ENCODE measurements at places on chromosomes 1 and 21.

- DNase-seq = no peak
Measured at GRCh38 chr1:173852105-173852504, 15.7 kb downstream of the GAS5 start.

GRCh38 chr1:183094351-183094750 lies 71.1 kb downstream of the LAMC1 start:
- no peak for DNase-seq

- no peak for DNase-seq
Measured at GRCh38 chr1:201692555-201693394, 136.2 kb upstream of the IPO9 start.

GRCh38 chr21:46639489-46640386 lies 4.3 kb downstream of the PRMT2 start:
- no peak for DNase-seq

DNA sequence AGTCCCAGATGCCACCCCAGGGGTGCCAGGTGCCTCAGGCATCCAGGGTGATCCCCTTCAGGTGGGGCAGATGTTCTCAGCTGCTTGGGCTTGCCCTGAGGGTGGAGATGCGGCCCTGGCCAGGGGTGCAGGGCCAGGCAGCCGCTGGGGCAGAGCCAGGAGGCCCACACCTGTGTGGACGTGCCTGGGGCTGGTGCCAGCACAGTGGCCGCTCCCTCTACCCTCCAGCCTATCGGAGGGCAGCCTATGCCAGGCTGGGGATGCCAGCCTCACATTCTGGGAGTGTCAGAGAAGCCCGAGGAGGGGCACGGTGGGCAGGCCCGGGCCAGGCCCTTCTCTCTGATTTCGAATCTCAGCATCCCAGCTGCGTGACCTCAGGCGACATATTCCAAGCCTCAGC lies 96.5 kb upstream of the WNT4 start:
- no peak for DNase-seq

- DNase-seq = no peak
Measured at GRCh38 chr1:41340655-41341364, 20.4 kb upstream of the FOXO6 start.

- no peak for DNase-seq
Measured at GRCh38 chr1:107262467-107263286, 121.8 kb downstream of the NTNG1 start.

GRCh38 chr1:39501666-39502065 lies 10.2 kb downstream of the BMP8A start:
- no peak for DNase-seq

- DNase-seq = no peak
Measured at GRCh38 chr1:107486349-107486748, 345.5 kb downstream of the NTNG1 start.

DNA sequence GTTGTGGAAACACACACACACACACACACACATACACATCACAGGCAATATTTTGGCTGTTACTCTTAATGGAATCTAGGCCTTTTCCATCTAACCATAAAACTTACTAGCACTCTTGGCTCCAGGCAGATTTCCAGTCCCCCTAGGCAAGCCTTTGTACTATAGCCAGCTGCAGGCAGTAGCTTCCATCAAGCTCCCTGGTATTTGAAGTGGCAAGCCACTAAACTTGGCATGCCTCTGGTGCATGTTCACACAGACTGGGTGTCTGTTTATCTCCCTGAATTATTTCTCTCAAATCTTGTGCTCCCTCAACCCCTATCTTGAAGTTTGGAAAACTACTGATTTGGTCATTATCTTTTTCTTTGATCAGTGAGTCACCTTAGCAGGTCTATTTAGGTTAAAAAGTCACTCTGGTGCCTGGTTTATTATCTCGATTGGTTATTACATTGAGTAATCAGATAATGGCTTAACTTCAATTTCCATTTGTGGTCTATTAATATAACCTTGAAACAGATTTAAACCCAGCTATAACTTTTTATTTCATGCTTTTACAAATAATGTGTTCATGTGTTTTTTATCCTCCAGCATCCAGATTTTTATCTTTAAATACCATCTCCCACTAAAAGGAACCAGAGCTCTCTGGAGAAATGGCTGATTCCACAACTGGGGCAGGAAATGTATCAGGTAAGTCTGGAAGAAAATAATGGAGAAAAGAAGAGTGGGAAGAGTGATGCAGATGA lies 2.7 kb upstream of the RBM15 start:
- DNase-seq = no peak

- DNase-seq = peak; percentile 92
Measured at GRCh38 chr1:28144203-28145135, 32.0 kb downstream of the PTAFR start.

Measured in activated CD4-positive, alpha-beta T cell treated with anti-CD3 and anti-CD28 coated beads, Interleukin-2, amount 50 U/mL, for 16 hours (primary cell).